ENCODE measurements at places on chromosomes 7 and 10. TPM values are rescaled to one million over a fixed set of nuclear protein-coding genes. Genes with fewer than 3 reads are reported as not detected.

Gene LIPF
- total RNA-seq: not detected

Gene CCDC172
- not detected for total RNA-seq

Gene PFKP
- total RNA-seq: 119 TPM

Gene NUP205
- total RNA-seq: 17.2 TPM

Gene ATG9B
- total RNA-seq: not detected

Gene EEPD1
- total RNA-seq: 6.8 TPM

Gene RNF32
- total RNA-seq: 0.79 TPM

Gene TNS3
- 44.4 TPM for total RNA-seq

Gene GRID2IP
- not detected for total RNA-seq

Gene ZNF503
- total RNA-seq: 8.9 TPM

Gene CALCR
- total RNA-seq: 0.15 TPM

Gene LRRN3
- total RNA-seq: 66.7 TPM

Gene MOGAT3
- not detected for total RNA-seq

Gene NME8
- total RNA-seq: not detected

Gene PKD1L1
- total RNA-seq: 0.98 TPM

Gene CPA4
- 2.0 TPM for total RNA-seq

Gene ZNF425
- 1.3 TPM for total RNA-seq

Gene POLR2J
- 19.2 TPM for total RNA-seq

Gene LRRC18
- not detected for total RNA-seq

Gene WIPF3
- 2.9 TPM for total RNA-seq

Measured in right atrium auricular region (tissue), 2 donors.